ENCODE measurements at places on chromosomes 3 and 15.

- H3K36me3 ChIP-seq, result peaks cover 12% of the 10 kb centered on the region
- peak; percentile 19 for DNase-seq
- H3K4me3 ChIP-seq, result no peak overlapping the region
- no peak overlapping the region for H3K27ac ChIP-seq
- H3K4me1 ChIP-seq, result 0 out of 2 replicates have a peak, but pooled peaks cover 2% of the 10 kb centered on the region
These were observed 65.8 kb upstream of the GSK3B start for GRCh38 chr3:120160050-120160449.

DNA sequence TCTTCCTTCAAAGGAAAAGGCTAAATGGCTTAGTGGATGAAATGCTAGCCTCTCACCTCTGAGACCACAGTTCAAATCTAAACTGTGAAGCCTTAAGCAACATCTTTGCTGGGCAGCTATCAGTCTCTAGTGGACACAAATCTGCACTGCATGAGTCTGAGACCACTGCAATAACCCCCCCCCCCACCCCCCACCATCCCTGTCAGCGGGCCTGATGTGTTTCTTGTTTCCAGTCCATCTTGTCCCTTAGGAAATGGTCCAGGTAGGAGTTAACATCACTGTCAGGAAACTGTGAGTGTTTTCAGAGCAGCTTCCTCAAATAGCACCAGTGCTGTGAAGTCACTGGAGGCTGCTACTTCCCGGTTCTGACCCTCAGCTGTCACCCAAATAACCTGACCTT, 140.6 kb upstream of the TMCO5A start:
- H3K36me3 ChIP-seq, result peaks cover 15% of the 10 kb centered on the region
- H3K27me3 ChIP-seq, result no peaks in the 10 kb centered on the region
- DNase-seq, result no peak
- peaks cover 16% of the 10 kb centered on the region for H3K4me1 ChIP-seq

- no peak overlapping the region for H3K27ac ChIP-seq
- H3K36me3 ChIP-seq, result no peaks in the 10 kb centered on the region
- H3K4me1 ChIP-seq, result no peaks in the 10 kb centered on the region
- no peaks in the 10 kb centered on the region for H3K27me3 ChIP-seq
- no peak for DNase-seq
- H3K4me3 ChIP-seq, result no peak overlapping the region
These were observed 317.1 kb upstream of the COL8A1 start for GRCh38 chr3:99321261-99321660.

- H3K27ac ChIP-seq, result peak overlapping the region; percentile 58
- no peaks in the 10 kb centered on the region for H3K27me3 ChIP-seq
- H3K36me3 ChIP-seq, result peaks cover 6% of the 10 kb centered on the region
- H3K4me1 ChIP-seq, result peaks cover 74% of the 10 kb centered on the region
These were observed 15.1 kb downstream of the UBE2E1 start for GRCh38 chr3:23820888-23821287.

GRCh38 chr3:123735456-123735855, 148.7 kb downstream of the MYLK start:
- no peaks in the 10 kb centered on the region for H3K27me3 ChIP-seq
- DNase-seq, result no peak
- no peak overlapping the region for H3K27ac ChIP-seq

DNA sequence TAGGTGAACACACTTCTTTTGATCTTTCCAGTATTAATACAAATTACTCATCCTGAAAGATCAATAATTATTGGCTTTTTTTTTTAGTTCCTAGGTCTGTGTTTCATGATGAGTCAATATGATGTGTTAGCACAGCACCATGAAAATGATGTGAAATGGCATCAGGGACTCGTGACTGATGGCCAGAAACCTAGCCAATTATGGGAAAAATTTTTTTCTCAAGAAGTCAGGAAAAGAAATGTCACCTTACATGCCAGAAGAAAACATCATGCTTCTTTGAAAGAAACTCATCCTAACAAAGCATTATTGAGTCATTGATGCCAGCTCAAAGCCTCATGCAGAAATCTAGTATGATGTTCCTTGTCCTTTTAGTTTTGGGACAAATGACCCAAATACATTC, 468.3 kb upstream of the CBLB start:
- no peak overlapping the region for H3K4me3 ChIP-seq
- no peaks in the 10 kb centered on the region for H3K36me3 ChIP-seq
- no peak for DNase-seq
- H3K4me1 ChIP-seq, result 0 out of 2 replicates have a peak, but pooled peaks cover 3% of the 10 kb centered on the region
- H3K27ac ChIP-seq, result no peak overlapping the region

GRCh38 chr3:146374146-146374545, 95.2 kb downstream of the PLSCR2 start:
- H3K36me3 ChIP-seq, result peaks cover 21% of the 10 kb centered on the region
- H3K4me3 ChIP-seq, result no peak overlapping the region
- H3K27me3 ChIP-seq, result no peaks in the 10 kb centered on the region
- no peak for DNase-seq
- peaks cover 17% of the 10 kb centered on the region for H3K4me1 ChIP-seq

DNA sequence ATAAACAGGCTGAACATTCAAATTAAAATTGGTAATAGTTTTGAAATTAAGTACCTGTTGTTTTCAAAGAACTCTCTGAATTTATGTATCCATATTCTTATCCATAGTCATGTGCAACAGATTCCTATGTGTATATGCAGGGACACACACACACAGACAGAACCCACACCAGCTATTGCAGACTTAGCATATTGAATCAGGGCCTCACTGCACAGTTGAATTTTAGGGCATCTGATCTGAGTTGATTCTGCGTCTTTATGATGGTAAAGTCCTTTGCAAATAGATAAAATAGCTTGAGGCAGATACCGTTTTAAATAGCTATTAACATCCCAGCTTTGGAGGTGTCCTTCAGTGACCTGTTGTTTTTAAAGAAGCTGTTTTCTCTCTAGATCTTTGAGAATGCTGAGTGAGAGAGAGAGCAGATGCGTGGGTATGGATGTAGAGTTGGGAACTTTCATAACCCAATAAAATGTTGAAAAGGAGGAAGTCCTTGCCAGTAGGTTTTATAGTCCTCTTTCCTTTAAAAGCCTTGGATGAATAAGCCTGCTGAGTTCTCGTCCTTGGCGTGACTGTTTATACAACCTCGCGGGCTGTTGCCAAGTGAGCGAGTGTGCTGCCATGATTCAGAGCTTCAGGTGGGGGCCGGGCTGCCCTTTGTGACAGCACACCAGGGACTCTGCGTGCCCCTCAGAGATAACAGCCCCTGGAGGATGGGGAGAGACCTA, 18.3 kb downstream of the MYZAP start:
- H3K27me3 ChIP-seq, result no peaks in the 10 kb centered on the region
- H3K36me3 ChIP-seq, result no peaks in the 10 kb centered on the region
- peaks cover 14% of the 10 kb centered on the region for H3K4me1 ChIP-seq
- H3K4me3 ChIP-seq, result no peak overlapping the region
- no peak for DNase-seq

GRCh38 chr3:14927308-14927707, 20.1 kb upstream of the NR2C2 start:
- H3K4me3 ChIP-seq, result no peak overlapping the region
- no peak for DNase-seq
- H3K27me3 ChIP-seq, result no peaks in the 10 kb centered on the region
- H3K27ac ChIP-seq, result no peak overlapping the region
- no peaks in the 10 kb centered on the region for H3K36me3 ChIP-seq

DNA sequence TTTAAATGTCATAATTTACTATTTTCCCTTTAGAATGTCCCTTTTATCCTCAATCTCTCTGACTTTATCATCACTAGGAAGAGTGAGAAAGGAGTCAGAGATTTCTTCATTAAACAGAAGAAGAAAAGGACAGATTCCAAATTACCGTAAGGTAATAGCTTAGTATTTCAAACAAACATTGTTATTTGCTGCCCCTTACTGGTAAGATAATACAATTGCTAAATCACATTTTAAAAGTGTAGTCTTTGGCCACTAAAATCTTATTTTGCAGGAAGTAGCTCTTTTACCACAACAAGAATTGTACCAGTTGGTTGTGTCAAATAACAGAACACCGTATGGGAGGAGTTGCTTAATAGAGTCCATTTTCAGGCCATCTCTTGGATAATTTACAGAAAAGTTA, 53.7 kb downstream of the CGGBP1 start:
- H3K36me3 ChIP-seq, result no peaks in the 10 kb centered on the region
- no peak overlapping the region for H3K27ac ChIP-seq
- no peak overlapping the region for H3K4me3 ChIP-seq
- no peaks in the 10 kb centered on the region for H3K27me3 ChIP-seq

- H3K27ac ChIP-seq, result no peak overlapping the region
- H3K4me3 ChIP-seq, result no peak overlapping the region
- no peaks in the 10 kb centered on the region for H3K27me3 ChIP-seq
- no peaks in the 10 kb centered on the region for H3K4me1 ChIP-seq
These were observed 87.1 kb downstream of the RGMA start for GRCh38 chr15:93001881-93002280.

DNA sequence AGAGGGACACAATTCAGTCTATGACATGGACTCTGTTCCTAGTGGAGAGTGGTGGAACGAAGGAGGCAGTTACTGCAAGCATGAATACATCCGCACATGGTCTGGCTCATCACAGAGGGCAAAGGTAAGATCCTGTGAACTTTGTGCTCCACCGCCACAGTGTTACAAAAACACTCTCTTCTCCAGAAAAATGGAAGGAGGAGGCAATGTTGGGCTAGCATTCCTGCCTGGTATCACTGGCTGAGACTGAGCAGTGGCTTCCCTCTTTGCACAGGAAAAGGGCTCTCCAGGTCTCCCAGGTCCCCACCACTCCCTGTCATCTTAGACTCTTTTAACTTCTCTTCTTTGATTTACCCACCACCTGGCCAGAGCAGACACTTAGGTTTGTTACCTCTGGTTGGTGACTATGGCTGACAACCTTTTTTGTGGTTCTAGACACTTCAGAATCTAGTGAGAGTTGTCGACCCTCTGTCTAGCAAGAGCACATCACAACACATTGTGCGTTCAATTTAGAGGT, 1.5 kb upstream of the EEFSEC start:
- 0 out of 2 replicates have a peak, but pooled peaks cover 3% of the 10 kb centered on the region for H3K4me1 ChIP-seq
- H3K27ac ChIP-seq, result no peak overlapping the region
- no peak for DNase-seq
- peaks cover 12% of the 10 kb centered on the region for H3K36me3 ChIP-seq

- H3K4me3 ChIP-seq, result no peak overlapping the region
- H3K27me3 ChIP-seq, result no peaks in the 10 kb centered on the region
- no peak overlapping the region for H3K27ac ChIP-seq
- DNase-seq, result no peak
These were observed 48.7 kb downstream of the PRKAR2A start for GRCh38 chr3:48798998-48799397.

- peaks cover 38% of the 10 kb centered on the region for H3K4me1 ChIP-seq
- no peak overlapping the region for H3K4me3 ChIP-seq
- H3K27ac ChIP-seq, result 0 out of 2 replicates have a peak overlapping the region, but pooled peaks have one; percentile 6
- H3K36me3 ChIP-seq, result no peaks in the 10 kb centered on the region
- no peak for DNase-seq
These were observed 273.6 kb downstream of the THRB start for GRCh38 chr3:24220859-24221657.

GRCh38 chr3:96169111-96169766, 645.2 kb upstream of the EPHA6 start:
- no peak overlapping the region for H3K4me3 ChIP-seq
- peaks cover 53% of the 10 kb centered on the region for H3K36me3 ChIP-seq
- no peak for DNase-seq

- H3K27me3 ChIP-seq, result no peaks in the 10 kb centered on the region
- no peaks in the 10 kb centered on the region for H3K36me3 ChIP-seq
- peaks cover 9% of the 10 kb centered on the region for H3K4me1 ChIP-seq
These were observed 179.9 kb downstream of the FAM43A start for GRCh38 chr3:194865615-194866014.

DNA sequence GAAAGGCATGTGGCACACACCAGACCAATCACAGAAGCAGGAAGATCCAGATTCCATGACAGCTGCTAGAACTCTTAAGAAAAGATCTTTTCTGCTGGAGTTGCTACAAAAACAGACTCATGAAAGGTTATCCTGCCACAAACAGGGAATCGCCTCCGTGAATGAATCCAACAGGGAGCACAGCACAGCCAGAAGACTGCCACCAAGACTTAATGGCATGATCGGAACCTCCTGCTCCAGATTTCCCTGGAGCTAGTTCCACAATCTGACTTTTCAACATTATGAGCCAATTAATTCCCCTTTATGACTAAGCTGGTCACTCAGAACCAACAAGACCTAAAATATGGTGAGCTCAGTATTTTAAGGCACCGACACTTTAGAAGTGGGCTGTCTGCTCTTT, 232.5 kb downstream of the FOXP1 start:
- H3K36me3 ChIP-seq, result no peaks in the 10 kb centered on the region
- H3K27ac ChIP-seq, result no peak overlapping the region
- DNase-seq, result no peak
- no peak overlapping the region for H3K4me3 ChIP-seq
- peaks cover 2% of the 10 kb centered on the region for H3K4me1 ChIP-seq

GRCh38 chr15:53305554-53305953, 453.9 kb downstream of the WDR72 start:
- no peak overlapping the region for H3K27ac ChIP-seq
- no peaks in the 10 kb centered on the region for H3K36me3 ChIP-seq

- H3K4me1 ChIP-seq, result peaks cover 12% of the 10 kb centered on the region
- H3K4me3 ChIP-seq, result no peak overlapping the region
- H3K27me3 ChIP-seq, result no peaks in the 10 kb centered on the region
- H3K27ac ChIP-seq, result no peak overlapping the region
- H3K36me3 ChIP-seq, result no peaks in the 10 kb centered on the region
These were observed 7.5 kb downstream of the MESP1 start for GRCh38 chr15:89743594-89743993.

- peaks cover 34% of the 10 kb centered on the region for H3K36me3 ChIP-seq
- no peak for DNase-seq
- no peaks in the 10 kb centered on the region for H3K4me1 ChIP-seq
- no peaks in the 10 kb centered on the region for H3K27me3 ChIP-seq
These were observed 71.6 kb upstream of the CSPG5 start for GRCh38 chr3:47650294-47650693.

GRCh38 chr3:148730676-148731075, 33.0 kb downstream of the AGTR1 start:
- no peak overlapping the region for H3K27ac ChIP-seq
- H3K36me3 ChIP-seq, result no peaks in the 10 kb centered on the region
- H3K27me3 ChIP-seq, result no peaks in the 10 kb centered on the region
- no peak for DNase-seq
- peaks cover 4% of the 10 kb centered on the region for H3K4me1 ChIP-seq

DNA sequence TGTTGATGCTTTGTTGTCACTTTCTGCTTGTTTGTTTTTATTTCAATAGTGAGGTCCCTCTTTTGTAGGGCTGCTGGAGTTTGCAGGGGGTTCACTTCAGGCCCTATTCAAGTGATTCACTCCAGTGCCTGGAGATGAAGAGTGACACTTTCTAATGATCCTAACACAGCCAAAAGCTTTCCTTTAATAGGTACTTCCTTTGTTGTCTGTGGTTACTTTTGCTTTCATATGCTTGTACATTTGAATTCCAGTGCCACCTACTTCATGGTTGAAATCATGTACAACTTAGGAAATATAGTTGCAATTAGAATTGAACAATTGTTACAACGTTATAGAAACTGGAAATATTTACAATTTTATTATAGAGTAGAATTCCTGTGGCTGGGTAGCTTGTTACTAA, 466.8 kb upstream of the EPHA3 start:
- no peaks in the 10 kb centered on the region for H3K36me3 ChIP-seq
- H3K27me3 ChIP-seq, result no peaks in the 10 kb centered on the region
- H3K27ac ChIP-seq, result no peak overlapping the region
- no peak for DNase-seq

GRCh38 chr3:126003447-126004190, 34.6 kb downstream of the ROPN1B start:
- no peak overlapping the region for H3K4me3 ChIP-seq
- H3K27me3 ChIP-seq, result peaks cover 32% of the 10 kb centered on the region
- no peak for DNase-seq
- H3K27ac ChIP-seq, result no peak overlapping the region
- H3K4me1 ChIP-seq, result no peaks in the 10 kb centered on the region

All from WTC11 (cell line).